Lower leg skin (tissue), 4 donors: ENCODE measurements at places on chromosomes 1 and 21.

DNA sequence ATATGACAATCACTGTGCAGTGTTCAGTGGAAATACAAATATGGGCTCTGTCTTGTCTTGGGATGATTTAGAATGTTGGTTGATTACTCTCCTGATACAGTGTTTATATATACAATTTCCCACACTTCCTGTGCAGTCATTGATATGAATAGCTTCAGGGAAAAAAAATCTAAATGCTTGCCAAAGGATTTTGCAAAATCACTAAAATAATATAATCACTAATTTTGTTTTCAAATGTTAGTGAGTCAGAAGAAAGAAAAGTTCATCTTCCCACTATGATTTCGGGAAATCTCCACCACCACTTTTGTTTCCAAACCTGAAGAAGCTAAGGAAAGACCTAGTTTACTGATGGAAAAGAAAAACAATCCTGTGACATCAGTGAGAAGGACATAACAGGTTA is 32.1 kb upstream of the CHRM3 start:
- DNase-seq: no peak

DNA sequence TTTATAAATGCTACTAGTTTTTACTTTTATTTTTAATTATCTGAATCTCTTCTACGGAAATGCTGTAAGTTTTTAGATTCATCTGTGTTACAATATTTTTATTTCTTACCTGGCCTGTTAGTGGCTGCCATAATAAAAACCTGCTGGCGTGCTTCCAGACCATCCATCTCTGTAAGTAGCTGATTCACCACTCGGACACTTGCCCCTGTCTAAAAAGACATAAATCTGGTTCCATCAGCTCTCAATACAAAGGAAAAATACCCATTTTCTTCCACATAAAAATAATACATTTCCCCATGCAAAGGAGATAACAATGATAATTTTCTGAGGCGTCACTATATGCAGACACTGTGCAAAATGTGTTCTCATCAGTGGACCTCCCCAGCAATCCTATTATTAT is 62.0 kb downstream of the NVL start:
- DNase-seq: no peak

DNA sequence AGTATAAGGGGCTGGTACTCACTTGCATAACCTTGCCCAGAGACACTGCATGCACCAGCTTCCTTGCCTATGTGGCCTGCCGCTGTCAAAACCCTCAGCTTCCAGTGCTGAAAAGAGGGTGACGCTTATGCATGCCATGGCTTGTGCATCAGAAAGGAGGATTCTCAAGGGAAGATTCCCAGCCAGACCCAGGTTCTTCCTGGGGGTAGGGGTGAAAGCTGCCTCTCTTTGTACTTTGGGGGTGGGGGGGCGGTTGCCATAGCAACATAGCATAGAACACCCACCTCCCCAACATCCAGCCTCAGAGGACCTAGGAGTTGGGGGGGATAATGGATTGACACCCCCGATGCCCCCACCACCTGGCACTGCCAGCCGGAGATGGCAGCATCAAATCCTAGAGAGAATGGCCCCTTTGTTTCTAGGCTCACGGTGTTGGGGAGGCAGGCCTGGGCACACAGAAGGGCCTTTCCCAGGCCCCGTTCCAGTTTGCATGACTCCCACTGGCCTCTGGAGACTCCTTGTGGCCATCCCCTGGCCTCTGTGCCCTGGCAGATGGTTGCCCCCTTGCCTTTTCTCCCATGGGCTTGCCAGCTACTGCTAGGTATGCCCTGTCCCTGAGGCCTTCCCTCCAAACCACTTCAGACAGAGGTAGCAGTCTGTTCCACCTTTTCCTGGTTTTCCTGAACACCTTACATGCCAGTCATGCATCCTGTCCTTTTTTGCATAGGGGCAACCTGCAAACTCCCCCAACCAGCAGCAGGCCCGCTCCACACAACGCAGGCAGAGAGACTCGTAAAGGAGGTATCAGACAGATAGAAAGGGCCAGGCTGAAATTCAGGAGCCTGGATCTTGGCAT is 44.6 kb downstream of the RHBG start:
- DNase-seq: no peak

DNA sequence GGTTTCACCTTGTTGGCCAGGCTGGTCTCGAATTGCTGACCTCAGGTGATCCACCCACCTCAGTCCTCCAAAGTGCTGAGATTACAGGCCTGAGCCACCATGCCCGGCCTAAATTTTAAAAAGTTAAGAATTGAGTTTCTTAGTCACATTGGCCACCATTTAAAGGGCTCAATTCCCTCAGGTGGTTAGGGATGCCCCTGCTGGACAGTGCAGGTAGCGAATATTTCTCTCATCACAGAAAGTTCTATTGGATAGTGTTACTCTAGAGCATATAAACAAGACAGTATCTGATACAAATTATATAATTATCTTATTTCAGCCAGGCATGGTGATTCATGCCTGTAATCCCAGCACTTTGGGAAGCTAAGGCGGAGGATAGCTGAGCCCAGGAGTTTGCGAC is 320.2 kb downstream of the ZP4 start:
- no peak for DNase-seq

DNA sequence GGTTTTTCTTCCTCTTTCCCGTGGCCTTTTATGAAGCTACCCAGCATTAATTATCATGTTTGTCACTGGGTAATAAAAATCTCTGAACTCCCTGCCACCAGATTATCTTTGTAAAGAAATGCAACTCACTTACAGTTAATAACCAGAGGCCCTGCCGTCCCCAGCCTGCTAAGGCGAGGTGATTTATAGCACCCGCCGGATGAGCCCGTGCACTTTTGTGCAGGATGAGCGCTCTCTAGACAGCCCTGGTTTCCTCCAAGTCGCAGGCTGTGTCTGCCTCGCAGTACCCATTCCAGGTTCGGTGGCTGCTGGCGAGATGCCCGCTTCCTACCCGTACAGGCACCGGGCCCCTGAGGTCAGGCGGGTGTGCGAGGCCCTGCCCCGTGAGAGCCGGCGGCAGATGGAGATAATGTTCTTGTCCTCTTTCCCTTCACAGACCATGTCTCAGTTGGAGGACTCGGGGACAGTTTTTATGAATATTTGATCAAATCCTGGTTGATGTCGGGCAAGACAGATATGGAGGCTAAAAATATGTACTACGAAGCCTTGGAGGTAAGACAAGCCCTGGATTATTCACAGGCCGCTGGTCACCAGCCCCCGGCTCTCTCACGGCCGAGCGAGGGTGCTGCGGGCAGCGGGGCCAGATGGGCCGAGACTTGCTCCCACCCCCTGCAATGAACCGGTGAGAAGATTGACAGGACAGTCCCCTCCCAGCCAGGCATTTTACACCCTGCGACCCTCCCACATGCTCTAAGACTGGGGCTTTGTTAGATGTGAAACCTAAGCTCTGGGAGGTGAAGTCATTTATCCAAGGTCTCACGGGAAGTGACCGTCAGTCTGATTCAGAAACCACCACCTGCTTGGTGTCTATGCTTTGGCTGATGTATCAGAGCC is 28.5 kb upstream of the SELENON start:
- no peak for DNase-seq
